ENCODE measurements at places on chromosomes 2 and 18. TPM values are rescaled to one million over a fixed set of nuclear protein-coding genes. Genes with fewer than 3 reads are reported as not detected.

GRCh38 chr18:39341129-39341528 is 1775.5 kb upstream of the CELF4 start:
- no peaks in the 10 kb centered on the region for H3K4me1 ChIP-seq
- no peak overlapping the region for H3K4me3 ChIP-seq
- H3K27ac ChIP-seq, result no peak overlapping the region
- H3K27me3 ChIP-seq, result no peaks in the 10 kb centered on the region
- DNase-seq, result no peak
- H3K36me3 ChIP-seq, result no peaks in the 10 kb centered on the region

DNA sequence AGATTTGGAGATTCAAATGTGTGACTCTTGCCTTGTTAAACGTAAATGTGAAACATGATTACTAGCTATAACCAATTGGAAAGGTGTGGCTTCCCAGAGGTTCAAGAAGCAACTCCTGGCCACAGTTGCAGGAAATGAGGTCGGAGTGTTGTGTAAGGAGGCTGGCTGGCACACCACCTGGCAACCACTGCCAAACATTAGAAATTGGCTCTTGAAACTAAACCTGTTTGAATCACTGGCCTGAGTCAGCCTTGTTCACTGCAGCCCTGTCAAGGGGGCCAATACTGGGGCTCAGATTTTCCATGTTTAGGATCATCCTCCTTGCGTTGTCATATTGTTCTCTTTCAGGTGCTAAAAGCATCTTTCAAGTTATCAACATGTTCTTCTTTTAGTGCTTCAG is 206.3 kb downstream of the ARL6IP6 start:
- H3K27ac ChIP-seq, result no peak overlapping the region
- peak; percentile 26 for DNase-seq
- H3K4me3 ChIP-seq, result no peak overlapping the region
- H3K4me1 ChIP-seq, result no peaks in the 10 kb centered on the region

- no peaks in the 10 kb centered on the region for H3K36me3 ChIP-seq
- H3K4me3 ChIP-seq, result no peak overlapping the region
- H3K27me3 ChIP-seq, result no peaks in the 10 kb centered on the region
- H3K4me1 ChIP-seq, result no peaks in the 10 kb centered on the region
Measured at GRCh38 chr2:165238295-165238694, 919 bp upstream of the SCN2A start.

- no peaks in the 10 kb centered on the region for H3K27me3 ChIP-seq
- peaks cover 30% of the 10 kb centered on the region for H3K4me1 ChIP-seq
- no peak for DNase-seq
- H3K27ac ChIP-seq, result peak overlapping the region; percentile 69
Measured at GRCh38 chr18:23258566-23259469, 123.5 kb downstream of the CABLES1 start.

DNA sequence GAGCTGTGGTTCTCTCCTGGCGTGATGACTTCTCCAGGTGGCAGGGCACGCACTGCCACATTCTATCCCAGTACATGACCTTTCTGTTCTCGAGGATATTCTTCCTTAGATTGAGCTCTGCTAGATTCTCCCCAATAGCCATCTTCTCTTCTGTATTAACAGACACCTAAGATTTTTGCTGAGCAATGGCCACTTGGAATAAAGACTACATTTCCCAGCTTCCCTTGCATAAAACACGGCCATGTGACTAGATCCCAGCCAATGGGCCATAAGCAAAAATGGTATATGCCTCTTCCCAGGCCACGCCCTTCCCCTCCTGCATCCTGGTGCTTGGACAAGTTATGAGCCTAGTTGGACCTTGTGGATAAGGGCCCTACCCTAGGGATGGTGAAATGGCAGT is 82.1 kb downstream of the EIF2AK3 start:
- H3K4me1 ChIP-seq, result no peaks in the 10 kb centered on the region
- no peak overlapping the region for H3K4me3 ChIP-seq
- peaks cover 7% of the 10 kb centered on the region for H3K27me3 ChIP-seq
- DNase-seq, result peak; percentile 40
- no peak overlapping the region for H3K27ac ChIP-seq

- H3K4me3 ChIP-seq, result no peak overlapping the region
- peaks cover 9% of the 10 kb centered on the region for H3K4me1 ChIP-seq
- no peaks in the 10 kb centered on the region for H3K27me3 ChIP-seq
- DNase-seq, result no peak
- H3K36me3 ChIP-seq, result no peaks in the 10 kb centered on the region
Measured at GRCh38 chr2:64760128-64760527, 106.4 kb upstream of the SERTAD2 start.

- H3K4me3 ChIP-seq, result no peak overlapping the region
- no peak for DNase-seq
- H3K36me3 ChIP-seq, result no peaks in the 10 kb centered on the region
- no peak overlapping the region for H3K27ac ChIP-seq
- H3K27me3 ChIP-seq, result no peaks in the 10 kb centered on the region
- H3K4me1 ChIP-seq, result peaks cover 35% of the 10 kb centered on the region
Measured at GRCh38 chr18:49609256-49610021, 47.6 kb downstream of the LIPG start.

- DNase-seq, result no peak
- no peak overlapping the region for H3K27ac ChIP-seq
- no peaks in the 10 kb centered on the region for H3K27me3 ChIP-seq
Measured at GRCh38 chr2:10444463-10444862, 3.7 kb downstream of the ODC1 start.

DNA sequence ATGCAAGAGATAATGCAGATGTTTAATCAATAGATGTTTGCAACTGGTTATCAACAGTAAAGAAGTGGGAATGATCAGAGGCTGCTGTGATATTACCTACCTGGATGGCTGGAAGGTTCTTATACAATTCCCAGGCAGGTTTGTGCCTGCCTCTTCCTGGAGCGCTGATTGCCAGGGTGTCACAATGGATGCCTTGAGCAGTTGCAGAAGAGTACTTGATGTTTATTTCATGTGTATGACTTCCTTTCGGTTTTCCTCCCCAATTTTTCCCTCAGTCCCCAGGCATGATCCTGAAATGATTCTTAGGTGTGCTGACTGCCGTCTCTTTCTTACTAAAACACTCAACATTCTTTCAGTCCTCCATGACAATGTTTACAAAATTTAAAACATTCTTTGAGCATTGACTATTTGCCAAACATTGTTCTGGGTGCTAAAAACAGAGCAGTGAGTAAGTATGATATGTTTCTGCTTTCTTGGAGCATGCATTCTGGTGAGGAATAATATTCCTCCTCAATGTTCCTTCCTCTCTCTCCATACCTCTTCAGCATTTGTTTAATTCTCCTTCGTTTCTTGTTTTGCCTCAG is 416.6 kb upstream of the TRIB2 start:
- H3K27me3 ChIP-seq, result peaks cover 23% of the 10 kb centered on the region
- H3K4me3 ChIP-seq, result no peak overlapping the region
- H3K27ac ChIP-seq, result no peak overlapping the region
- no peaks in the 10 kb centered on the region for H3K4me1 ChIP-seq
- H3K36me3 ChIP-seq, result no peaks in the 10 kb centered on the region

DNA sequence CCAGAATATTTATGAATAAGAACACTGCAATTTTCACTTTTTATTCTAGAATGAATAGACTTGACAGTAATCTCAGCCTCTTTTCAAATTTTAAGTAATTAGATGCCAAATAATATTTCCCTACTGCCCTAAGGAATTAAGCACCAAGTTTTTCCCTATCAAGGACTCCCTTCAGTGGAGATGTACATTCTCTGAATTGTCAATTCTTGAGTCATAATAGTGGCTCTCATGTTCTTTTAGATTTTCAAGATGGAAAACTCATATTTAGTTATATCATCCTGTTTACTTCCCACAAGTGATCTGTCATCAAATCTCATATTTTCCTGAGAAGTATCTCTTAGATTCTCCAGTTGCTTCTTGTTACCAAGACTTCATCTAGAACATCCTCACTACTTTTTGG is 1248.9 kb upstream of the CHAC2 start:
- no peaks in the 10 kb centered on the region for H3K4me1 ChIP-seq
- DNase-seq, result no peak
- no peak overlapping the region for H3K27ac ChIP-seq
- H3K27me3 ChIP-seq, result no peaks in the 10 kb centered on the region
- no peaks in the 10 kb centered on the region for H3K36me3 ChIP-seq

GRCh38 chr2:211900518-211900917 is 638.1 kb downstream of the ERBB4 start:
- H3K27me3 ChIP-seq, result no peaks in the 10 kb centered on the region
- no peak for DNase-seq
- no peak overlapping the region for H3K4me3 ChIP-seq

- no peaks in the 10 kb centered on the region for H3K4me1 ChIP-seq
- H3K27ac ChIP-seq, result no peak overlapping the region
- H3K4me3 ChIP-seq, result no peak overlapping the region
Measured at GRCh38 chr18:61154866-61155265, 178.4 kb upstream of the CDH20 start.

GRCh38 chr2:213934560-213934959 is 476.3 kb upstream of the VWC2L start:
- H3K27ac ChIP-seq, result no peak overlapping the region
- H3K36me3 ChIP-seq, result no peaks in the 10 kb centered on the region
- no peaks in the 10 kb centered on the region for H3K4me1 ChIP-seq
- no peak overlapping the region for H3K4me3 ChIP-seq

GRCh38 chr2:224143526-224143925 is 104.4 kb upstream of the SERPINE2 start:
- peaks cover 35% of the 10 kb centered on the region for H3K4me1 ChIP-seq
- no peak for DNase-seq
- H3K4me3 ChIP-seq, result no peak overlapping the region
- H3K27me3 ChIP-seq, result no peaks in the 10 kb centered on the region
- no peak overlapping the region for H3K27ac ChIP-seq
- H3K36me3 ChIP-seq, result no peaks in the 10 kb centered on the region

- H3K4me1 ChIP-seq, result peaks cover 22% of the 10 kb centered on the region
- no peaks in the 10 kb centered on the region for H3K27me3 ChIP-seq
- DNase-seq, result no peak
- no peaks in the 10 kb centered on the region for H3K36me3 ChIP-seq
- H3K27ac ChIP-seq, result peak overlapping the region; percentile 31
Measured at GRCh38 chr18:49340446-49340845, 120.0 kb downstream of the DYM start.

- H3K36me3 ChIP-seq, result no peaks in the 10 kb centered on the region
- no peaks in the 10 kb centered on the region for H3K4me1 ChIP-seq
- no peak overlapping the region for H3K4me3 ChIP-seq
- H3K27me3 ChIP-seq, result no peaks in the 10 kb centered on the region
- peak overlapping the region; percentile 37 for H3K27ac ChIP-seq
- DNase-seq, result peak; percentile 64
Measured at GRCh38 chr2:9703701-9704221, 73.0 kb upstream of the YWHAQ start.

DNA sequence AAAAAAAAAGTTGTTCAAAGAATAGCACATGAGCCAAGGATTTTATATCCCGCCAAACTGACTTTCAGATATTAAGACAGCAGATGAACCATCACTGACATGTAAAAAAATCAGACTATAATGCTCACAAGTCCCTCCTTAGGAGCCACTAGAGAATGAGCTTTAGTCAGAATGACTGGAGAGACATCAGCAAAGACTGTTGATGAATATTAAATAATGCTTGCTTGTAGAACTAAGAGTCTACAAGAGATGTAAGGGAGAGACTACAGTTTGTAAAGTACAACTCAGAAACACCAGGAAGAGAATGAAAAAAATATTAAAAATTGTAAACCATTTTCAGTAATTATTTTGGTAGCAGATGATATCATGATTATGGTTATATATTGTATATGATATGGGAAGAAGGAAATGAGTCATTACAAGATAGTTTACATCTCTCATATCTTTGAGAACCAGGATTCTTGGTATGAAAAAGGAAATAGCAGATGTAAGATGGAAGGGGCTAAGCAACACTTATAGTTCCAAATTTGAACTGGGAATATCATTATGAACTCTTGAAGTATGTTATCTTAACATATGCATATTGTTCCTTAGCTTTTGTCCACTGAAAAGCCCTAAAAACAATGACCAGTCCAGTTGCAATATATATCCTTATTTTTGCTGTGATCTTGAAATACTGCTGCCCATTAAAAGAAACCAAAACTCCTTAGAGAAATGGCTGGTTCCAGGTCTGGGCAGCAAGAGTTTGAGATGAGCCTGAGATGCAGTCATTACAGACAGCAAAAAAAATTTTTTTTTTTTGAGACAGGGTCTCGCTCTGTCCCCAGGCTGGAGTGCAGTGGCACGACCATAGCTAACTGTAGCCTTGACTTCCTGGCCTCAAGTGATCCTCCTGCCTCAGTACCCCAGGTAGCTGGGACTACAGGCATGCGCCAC is 55.7 kb downstream of the PTPN2 start:
- no peak overlapping the region for H3K27ac ChIP-seq
- H3K27me3 ChIP-seq, result no peaks in the 10 kb centered on the region
- H3K36me3 ChIP-seq, result peaks cover 19% of the 10 kb centered on the region
- peaks cover 5% of the 10 kb centered on the region for H3K4me1 ChIP-seq
- DNase-seq, result no peak

- DNase-seq, result no peak
- H3K27me3 ChIP-seq, result no peaks in the 10 kb centered on the region
- H3K36me3 ChIP-seq, result no peaks in the 10 kb centered on the region
- no peak overlapping the region for H3K27ac ChIP-seq
- peaks cover 18% of the 10 kb centered on the region for H3K4me1 ChIP-seq
Measured at GRCh38 chr18:49997558-49997957, 184.2 kb upstream of the ACAA2 start.

- H3K4me1 ChIP-seq, result peaks cover 29% of the 10 kb centered on the region
- peaks cover 6% of the 10 kb centered on the region for H3K36me3 ChIP-seq
- no peak overlapping the region for H3K27ac ChIP-seq
- H3K27me3 ChIP-seq, result no peaks in the 10 kb centered on the region
- no peak overlapping the region for H3K4me3 ChIP-seq
Measured at GRCh38 chr2:65402780-65403528, 29.4 kb downstream of the SPRED2 start.

- H3K4me1 ChIP-seq, result peaks cover 21% of the 10 kb centered on the region
- no peak overlapping the region for H3K27ac ChIP-seq
- no peak overlapping the region for H3K4me3 ChIP-seq
- no peaks in the 10 kb centered on the region for H3K27me3 ChIP-seq
Measured at GRCh38 chr2:209525331-209525730, 101.5 kb downstream of the MAP2 start.

Gene POTEI
- total RNA-seq, result not detected

Gene COL3A1
- total RNA-seq, result not detected

Gene VWA3B
- total RNA-seq, result not detected

Gene CD8A
- total RNA-seq, result 0.20 TPM

Gene GKN2
- not detected for total RNA-seq

Measured in Calu3 (cell line).